ENCODE measurements at places on chromosomes 13 and 19. TPM values are rescaled to one million over a fixed set of nuclear protein-coding genes. Genes with fewer than 3 reads are reported as not detected.
A peak's percentile ranks its signal among the peaks of the same experiment; 100 is the strongest.

Gene KIR2DL1
- not detected for polyA plus RNA-seq

Gene IGFL3
- polyA plus RNA-seq: not detected

Gene WDR88
- polyA plus RNA-seq: 0.03 TPM

Gene CCDC9
- 23.2 TPM for polyA plus RNA-seq

GRCh38 chr19:4053423-4054324 is 13.0 kb downstream of the ZBTB7A start:
- H3K27ac ChIP-seq: peak overlapping the region; percentile 79
- H3K4me3 ChIP-seq: no peak overlapping the region

- peak; percentile 61 for DNase-seq
- no peaks in the 10 kb centered on the region for H3K27me3 ChIP-seq
- peaks cover 44% of the 10 kb centered on the region for H3K4me1 ChIP-seq
- H3K36me3 ChIP-seq: no peaks in the 10 kb centered on the region
Measured at GRCh38 chr19:16283210-16284061, 41.2 kb upstream of the KLF2 start.

DNA sequence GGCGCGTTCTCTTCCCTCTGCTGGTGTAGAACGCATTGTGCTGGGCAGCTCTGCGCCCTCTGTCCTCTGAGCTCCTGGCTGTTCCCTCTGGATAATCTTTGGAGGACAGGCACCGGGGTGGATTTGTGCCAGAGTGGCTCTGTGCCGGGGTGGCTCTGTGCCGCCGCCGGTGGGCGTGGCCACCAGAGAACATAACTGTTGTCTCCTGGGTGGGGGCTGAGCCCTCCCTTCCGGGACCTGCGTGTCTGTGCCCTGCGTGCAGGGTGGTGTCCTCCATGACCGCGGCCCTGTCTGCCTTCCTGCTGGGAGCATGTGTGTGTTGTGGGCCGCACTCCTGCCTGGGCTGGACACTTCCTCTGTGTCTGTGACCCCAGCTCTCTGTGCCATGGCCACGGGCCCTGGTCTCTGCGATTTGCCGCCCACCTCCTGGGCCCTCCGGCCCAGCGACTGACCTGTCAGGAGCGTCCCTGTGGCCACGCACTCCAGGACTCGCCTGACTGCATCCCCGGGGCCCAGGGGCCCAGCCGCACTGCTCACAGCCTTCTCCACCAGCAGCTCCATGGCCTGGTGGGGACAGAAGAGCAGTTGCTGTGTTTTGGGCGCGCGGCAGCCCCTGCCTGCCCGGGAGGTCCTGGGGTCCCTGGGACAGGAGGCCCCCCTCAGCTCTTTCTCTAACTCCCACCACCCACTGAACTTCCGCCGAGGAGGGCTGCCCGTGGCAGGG is 22.4 kb upstream of the MATK start:
- no peak overlapping the region for H3K27ac ChIP-seq
- peaks cover 3% of the 10 kb centered on the region for H3K4me1 ChIP-seq
- no peak for DNase-seq
- H3K36me3 ChIP-seq: no peaks in the 10 kb centered on the region
- H3K27me3 ChIP-seq: peaks cover 11% of the 10 kb centered on the region

DNA sequence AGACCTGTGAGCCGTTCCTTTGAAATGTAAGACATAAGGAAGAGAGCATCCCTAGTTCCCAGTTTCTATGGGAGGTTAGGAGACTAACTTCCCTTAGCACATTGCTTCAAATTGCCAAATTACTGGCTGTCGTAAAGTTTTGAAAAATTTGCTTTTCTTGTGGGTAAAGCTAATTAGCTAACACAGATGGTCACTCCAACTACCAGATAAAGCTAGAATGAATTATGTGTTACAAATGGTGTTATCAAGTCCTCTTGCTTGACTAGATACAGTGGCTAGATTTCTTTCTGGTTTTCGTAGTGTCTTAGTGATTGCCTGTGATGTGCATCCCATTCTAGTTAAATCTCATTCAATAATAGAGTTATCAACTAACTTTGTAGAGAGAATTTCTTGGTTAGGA is 416.6 kb upstream of the ATXN8OS start:
- no peaks in the 10 kb centered on the region for H3K36me3 ChIP-seq
- no peak for DNase-seq
- no peaks in the 10 kb centered on the region for H3K27me3 ChIP-seq
- H3K4me3 ChIP-seq: no peak overlapping the region
- H3K27ac ChIP-seq: no peak overlapping the region

DNA sequence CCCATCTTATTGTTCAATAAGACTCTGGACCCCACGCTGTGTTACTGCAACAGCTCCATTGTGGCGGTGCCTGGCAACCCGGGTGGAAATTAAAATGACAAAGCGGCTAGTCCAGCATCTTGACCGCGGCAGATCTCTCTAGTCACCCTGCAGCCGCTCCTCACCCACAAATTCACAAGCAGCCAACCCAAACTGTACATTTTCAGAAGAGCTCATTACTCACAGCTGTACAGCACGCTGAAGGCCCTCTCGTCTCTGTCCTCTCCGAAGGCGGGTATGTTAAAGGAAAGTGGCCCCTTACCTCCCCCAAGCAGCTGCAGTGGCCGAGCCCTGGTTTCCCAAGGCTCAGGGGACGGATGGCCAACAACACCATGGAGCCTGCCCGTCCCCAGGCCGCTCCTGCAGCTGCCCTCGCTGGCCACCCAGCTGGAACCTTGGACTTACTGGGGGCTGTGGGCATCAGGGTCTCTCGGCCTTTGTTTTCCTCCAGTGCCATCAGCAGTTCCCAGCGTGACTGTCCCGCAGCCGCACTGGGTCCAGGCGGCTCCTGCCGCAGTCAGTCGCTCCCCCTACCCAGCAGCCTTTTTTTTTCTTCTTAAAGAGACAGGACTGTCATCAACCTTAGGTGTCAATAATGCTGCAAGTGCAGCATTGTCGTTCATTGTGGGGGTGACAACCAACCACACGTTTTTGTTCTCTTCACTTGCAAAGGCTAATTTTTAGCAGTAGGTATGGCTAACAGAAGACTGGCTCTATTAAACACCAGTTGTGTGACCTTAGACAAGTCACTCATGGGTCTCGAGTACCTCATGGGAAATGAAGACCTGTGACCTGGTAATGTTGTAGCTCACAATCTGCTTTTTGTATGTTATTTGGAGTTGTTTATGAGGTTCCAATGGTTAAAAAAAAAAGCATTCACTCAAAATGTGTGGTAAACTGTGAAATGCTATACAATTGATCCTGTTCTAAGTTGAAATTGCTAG is at the start of gene SACS:
SACS (minus strand) TSS at position 532 of the 983 bp plus-strand sequence. CDS start 22,463 bp downstream, outside the sequence.
- DNase-seq: no peak
- no peak within 1 kb of the TSS for H3K27ac ChIP-seq
- H3K36me3 ChIP-seq: no peaks in the 10 kb centered on the region

DNA sequence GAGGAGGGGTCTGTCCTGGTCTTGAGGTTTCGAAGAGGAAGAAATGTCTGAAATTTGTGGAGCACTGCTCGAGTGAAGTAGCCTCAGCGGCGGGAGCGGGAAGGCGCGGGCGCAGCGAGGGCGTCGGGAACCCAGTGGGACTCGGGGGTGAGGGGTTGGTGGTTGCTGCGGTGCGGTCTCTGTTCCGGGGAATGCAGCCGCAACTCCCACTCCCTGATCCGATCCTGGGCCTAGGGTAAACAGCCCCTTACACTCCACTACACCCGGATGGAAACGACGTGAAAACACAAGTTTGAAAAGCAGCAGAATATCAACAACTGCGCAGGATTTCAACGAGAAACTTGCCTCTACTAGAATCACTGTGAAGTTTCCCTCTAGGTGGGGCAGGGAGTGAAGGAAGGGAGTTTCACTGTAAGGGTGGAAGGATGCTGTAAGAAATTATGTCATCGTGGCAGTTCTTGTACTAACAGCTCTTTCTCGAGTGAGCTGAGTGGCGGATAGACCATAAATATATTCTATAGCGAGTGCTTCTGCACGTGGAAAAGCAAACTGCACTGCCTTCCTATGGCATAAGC is 2.0 kb upstream of the KLF12 start:
- no peaks in the 10 kb centered on the region for H3K4me1 ChIP-seq

DNA sequence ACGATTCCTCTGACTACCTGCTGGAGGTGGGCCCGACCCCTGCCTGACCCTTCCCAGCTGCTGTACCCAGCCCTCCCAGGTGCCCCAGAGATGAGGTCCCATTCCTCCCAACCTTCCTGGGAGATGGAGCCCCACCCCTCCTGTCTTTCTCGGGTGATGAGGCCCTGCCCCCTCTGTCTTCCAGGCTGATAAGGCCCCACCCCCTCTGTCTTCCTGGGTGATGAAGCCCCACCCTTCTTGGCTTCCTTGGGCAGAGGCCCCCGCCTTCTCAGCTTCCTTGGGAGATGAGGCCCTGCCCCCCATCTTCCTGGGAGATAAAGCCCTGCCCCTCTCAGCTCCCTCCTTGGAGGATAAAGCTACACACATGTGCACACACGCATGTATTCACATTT is 47.9 kb downstream of the CERS4 start:
- no peak overlapping the region for H3K27ac ChIP-seq
- no peaks in the 10 kb centered on the region for H3K27me3 ChIP-seq
- no peaks in the 10 kb centered on the region for H3K36me3 ChIP-seq

DNA sequence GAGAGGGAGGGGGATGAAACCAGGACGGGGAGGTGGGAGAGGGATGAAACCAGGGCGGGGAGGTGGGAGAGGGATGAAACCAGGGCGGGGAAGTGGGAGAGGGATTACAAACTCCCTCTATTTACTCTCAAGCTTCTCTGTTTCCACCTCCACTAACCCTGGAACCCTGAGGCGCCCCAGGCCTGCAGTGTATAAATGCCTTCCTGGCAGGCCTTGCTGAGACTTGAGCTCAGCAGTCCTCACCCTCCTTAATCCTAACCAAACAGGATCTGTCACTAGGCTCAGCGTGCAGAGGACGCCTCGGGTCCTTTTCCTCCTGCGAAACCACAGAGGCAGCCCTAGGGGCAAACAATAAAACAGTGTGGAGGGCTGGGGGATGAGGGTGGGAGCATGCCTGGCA is 32.1 kb upstream of the OR1M1 start:
- H3K36me3 ChIP-seq: no peaks in the 10 kb centered on the region
- H3K4me1 ChIP-seq: no peaks in the 10 kb centered on the region
- no peaks in the 10 kb centered on the region for H3K27me3 ChIP-seq

GRCh38 chr19:42018503-42019193 is 24.6 kb upstream of the ATP1A3 start:
- no peaks in the 10 kb centered on the region for H3K36me3 ChIP-seq
- no peaks in the 10 kb centered on the region for H3K27me3 ChIP-seq
- H3K4me1 ChIP-seq: no peaks in the 10 kb centered on the region
- DNase-seq: no peak
- H3K27ac ChIP-seq: no peak overlapping the region

GRCh38 chr19:2796659-2797266 is 11.5 kb downstream of the THOP1 start:
- no peaks in the 10 kb centered on the region for H3K36me3 ChIP-seq
- no peaks in the 10 kb centered on the region for H3K27me3 ChIP-seq
- H3K4me3 ChIP-seq: no peak overlapping the region
- no peak for DNase-seq
- H3K4me1 ChIP-seq: peaks cover 8% of the 10 kb centered on the region

DNA sequence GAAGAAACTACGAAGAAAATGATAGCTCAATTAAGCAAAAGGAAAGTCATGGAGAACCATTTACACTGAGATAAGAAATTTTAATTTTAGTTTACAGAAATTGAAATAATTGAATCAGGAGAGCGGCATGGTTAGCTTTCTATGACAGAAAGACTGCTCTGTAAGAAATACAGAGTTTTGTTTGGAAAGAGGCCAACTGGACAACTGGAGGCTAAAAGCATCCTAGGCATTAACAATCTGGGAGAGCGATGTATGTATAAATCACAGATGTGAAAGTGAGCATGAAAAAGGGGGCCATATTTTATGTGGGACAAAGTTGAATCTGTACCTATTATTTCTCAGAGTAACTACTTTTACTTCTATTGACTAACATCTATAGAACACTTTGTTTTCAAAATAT is 1608.8 kb upstream of the PCDH20 start:
- DNase-seq: no peak
- H3K27ac ChIP-seq: no peak overlapping the region
- no peaks in the 10 kb centered on the region for H3K4me1 ChIP-seq
- H3K36me3 ChIP-seq: no peaks in the 10 kb centered on the region
- no peaks in the 10 kb centered on the region for H3K27me3 ChIP-seq

DNA sequence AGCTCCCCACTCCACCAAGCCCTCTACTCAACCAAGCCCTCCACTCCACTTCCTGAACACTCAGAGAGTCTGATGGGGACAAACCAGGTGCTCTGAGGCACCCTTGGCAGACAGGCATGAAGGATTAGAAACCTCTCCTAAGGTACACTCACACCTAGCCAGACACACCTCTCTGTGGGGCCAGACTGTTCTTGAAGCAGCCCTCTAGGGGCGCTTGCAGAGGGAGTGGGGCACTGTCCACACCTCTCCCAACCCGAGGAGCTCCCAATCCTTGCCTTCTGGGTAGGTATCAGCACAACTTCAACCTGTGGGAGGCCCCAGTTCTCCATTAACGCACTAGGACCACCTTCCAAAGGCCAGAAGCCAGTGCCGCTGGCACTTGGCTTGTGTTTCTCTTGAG is 108.7 kb upstream of the VSTM2B start:
- DNase-seq: no peak
- H3K36me3 ChIP-seq: no peaks in the 10 kb centered on the region
- no peak overlapping the region for H3K27ac ChIP-seq
- no peaks in the 10 kb centered on the region for H3K27me3 ChIP-seq

- peaks cover 17% of the 10 kb centered on the region for H3K4me1 ChIP-seq
- DNase-seq: no peak
Measured at GRCh38 chr19:14412324-14412995, 6.7 kb downstream of the DDX39A start.

DNA sequence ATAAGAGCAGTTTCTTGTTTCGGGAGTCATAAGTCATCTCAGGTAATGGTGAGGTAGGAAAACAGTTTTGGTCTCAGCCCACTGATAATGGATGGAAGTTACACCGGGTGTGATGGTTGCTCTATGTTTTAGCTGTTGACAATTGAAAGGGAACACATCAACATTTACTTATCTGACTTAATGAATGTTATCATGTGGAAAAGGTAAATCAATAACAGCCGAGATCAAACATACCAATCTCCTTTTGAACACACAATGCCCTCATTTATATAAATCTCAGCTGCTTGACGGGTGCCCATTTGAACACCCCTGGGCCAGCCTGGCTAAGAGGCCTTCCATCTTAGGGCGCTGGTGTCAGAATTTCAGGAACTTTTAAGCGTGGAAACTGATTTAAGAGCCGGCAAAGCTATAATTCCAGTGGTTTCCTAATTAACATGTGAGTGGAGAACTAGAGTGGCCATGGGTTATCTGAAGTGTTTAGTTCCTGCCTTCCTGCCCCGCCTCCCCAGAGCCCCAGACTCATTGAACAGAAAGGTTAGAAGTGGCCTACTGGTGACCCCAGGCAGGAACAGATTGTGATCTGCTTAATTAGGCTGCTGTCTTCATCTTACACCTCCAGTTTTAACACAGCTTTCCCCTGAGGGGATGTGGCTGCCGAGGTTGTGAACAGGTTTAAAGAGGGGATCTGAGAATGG is 572.7 kb downstream of the FGF9 start:
- no peaks in the 10 kb centered on the region for H3K36me3 ChIP-seq
- no peak overlapping the region for H3K27ac ChIP-seq
- no peak for DNase-seq
- no peaks in the 10 kb centered on the region for H3K27me3 ChIP-seq
- H3K4me3 ChIP-seq: no peak overlapping the region
- no peaks in the 10 kb centered on the region for H3K4me1 ChIP-seq

All from adrenal gland (tissue), 19 donors.